ENCODE measurements at places on chromosomes 3 and 15.

DNA sequence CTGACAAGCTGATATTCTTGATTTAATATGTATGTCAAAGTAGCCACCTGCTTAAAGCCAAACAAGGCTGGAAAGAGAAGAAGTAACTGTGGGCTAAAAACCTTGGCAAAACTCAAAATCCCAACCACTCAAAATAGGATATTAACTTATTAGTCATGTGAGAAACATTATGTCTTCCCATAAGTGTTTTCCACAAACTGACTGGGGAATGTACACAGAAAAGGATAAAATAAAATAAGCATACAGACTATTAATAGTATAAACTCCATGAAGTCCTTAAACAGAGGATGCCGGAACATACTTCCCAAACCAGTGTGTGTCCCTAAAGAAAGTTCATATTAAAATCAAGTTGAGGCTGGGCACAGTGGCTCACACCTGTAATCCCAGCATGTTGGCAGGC lies 263.7 kb upstream of the THBS1 start:
- no peak for DNase-seq

- no peak for DNase-seq
These were observed 86.6 kb downstream of the NR2F2 start for GRCh38 chr15:96416934-96417759.

DNA sequence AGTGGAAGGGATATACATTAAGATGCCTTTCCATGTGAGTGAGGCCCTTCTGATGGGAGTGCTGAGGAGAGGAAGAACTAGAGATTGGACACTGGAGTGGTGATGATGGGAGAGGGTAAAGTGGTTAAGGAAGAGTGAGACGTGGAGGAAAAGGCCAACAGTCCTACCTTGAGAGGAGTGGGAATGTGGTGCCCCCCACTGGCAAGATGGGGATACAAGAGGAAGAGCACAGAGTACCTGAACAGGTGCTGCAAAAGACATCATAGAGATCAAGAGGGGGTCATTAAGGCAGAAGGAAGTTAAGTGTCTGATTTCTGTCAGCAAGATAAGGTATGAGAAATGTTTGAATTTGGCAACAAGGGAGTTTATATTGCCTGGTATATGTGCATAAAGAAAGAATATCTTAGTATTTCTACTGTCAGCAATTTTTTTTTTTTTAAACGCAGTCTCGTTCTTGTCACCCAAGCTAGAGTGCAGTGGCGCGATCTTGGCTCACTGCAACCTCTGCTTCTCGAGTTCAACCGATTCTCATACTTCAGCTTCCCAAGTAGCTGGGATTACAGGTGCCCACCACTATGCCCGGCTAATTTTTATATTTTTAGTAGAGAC lies 34.0 kb downstream of the ARIH2 start:
- peak; percentile 5 for DNase-seq

- no peak for DNase-seq
These were observed 34.3 kb upstream of the SNRPA1 start for GRCh38 chr15:101329309-101329863.
